Activated T-cell treated with anti-CD3 and anti-CD28 coated beads for 24 hours (primary cell): ENCODE measurements at places on chromosomes 7 and 10.

DNA sequence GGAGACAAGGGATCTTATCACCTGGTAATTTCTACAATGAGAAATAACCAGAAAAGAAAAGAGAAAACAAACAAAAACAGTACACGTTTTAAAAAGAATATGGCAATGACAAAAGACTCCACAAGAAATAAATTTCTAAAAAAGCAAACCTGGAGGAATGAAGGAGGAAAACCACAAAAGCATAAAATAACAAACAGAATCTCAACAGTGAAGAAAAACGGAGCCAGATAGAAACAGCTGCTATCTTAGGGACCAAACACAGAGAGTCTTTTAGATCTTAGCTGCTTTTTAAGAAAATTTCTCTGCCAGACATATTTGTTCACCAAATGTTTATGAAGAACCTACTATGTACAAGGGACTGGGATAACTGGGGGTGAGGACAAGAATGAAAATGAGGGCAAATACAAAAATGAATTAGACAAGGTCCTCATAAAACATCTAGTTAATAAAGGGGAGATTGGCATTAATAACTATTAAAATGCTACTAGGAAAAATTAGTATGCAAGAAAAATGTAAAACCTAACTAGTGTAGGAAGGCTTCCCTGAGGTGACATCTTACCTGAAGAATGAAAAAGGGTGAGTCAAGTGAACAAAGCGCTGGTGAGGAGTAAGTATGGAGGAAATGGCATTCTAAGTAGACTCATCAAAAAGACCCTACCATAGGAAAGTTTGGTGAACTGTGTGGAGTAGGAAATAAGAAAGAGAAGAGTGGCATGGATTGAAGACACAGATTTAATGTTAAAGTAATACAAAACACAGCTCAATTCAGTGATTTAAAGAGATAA lies 34.3 kb downstream of the WASL start:
- DNase-seq: no peak

DNA sequence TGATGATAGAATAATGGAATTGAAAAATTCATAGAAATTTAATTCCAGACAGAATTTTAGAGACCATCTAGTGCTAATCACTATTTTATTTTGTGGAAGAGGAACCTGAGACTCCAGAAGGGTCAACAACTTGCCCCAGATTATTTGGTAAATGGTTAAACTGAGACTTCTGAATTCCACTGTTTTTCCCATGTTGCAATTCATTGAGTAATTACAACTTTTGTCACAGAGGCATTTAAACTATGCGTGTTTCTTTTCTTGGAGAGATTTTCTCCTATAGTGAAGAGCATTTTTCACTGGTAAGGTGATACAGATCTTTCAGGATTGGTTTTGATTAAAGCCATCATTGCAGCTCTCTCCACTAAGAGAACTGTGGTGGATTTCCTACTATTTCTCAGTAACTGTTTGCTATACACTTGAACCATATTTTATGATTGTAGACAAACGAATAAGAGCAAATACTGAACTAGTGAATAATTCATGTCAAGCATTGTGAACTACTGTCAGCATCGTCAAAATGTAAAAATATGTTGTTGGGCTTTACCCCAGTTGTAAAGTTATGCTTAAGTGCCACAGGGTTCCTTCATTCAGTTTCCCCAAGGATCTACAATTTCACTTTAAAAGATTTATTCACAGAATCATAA lies 26.5 kb downstream of the LRGUK start:
- DNase-seq: no peak

DNA sequence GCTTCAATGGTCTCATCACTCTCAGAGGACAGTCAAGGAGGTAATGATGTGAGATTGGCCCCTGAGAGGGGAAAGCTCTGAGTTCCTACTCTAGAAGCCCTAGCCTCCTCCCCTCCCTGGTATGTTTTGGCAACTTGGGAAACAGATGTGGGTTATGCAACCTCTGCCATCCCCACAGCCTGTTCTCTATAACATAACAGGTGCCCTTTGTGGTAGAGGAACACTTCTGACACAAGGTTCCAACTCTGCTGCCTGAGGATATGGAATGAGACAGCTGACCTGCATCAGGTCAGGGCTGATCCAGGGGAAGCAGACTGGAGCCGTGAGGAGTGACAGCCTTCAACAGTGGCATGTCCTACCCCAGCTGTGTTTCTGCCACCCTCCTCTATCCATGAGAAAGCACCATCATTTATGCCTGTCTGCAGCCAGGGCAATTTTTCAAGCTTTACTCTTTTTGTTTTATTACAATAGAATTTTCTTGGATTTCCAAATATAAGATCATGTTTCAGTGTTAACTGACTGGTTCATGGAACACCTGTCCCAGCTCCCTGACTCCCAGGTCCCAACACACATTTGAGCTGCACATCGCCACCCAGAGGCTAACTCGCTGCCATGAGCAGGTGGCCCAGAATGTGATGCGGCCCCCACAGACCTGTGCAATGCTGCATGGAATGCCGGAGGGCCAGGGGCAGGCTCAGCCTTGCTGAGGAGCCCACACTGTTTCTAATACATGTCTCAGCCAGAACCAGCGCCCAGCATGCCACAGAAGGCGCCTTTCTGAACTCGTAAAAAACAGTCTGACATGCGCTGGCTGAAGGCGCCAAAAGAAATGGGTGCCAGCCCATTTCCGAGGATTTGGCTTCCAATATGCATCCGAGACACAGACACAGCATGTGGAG lies 124.8 kb upstream of the CHST15 start:
- no peak for DNase-seq

DNA sequence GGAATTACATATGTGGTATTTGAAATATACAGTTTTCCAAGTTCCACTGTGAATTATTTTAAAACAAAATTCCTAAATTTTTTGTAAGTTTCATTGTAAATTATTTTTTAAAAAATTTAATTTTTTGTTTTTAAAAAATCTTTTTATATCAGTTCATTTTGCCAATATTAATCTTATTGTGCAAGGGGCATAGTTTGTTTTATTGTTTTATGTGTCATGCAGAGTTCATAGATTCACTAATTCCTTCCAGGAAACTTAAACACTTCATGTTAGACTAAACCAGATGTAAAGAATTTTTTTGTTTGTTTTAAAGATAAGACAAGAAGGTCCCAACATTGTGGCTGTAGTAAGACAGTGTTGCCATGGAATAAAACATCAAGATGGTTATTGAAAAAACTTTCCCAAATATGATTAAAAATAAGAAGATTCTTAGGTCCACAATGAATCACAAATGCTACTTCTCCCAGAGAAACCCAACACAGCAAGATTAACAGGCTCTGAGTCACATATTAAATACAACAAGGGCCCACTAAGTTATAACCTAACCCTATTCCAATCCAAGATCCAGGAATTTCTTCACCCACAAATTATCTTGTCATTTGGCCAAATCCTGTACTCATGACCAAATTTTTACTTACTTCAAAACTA lies 464.7 kb upstream of the IGFBP3 start:
- DNase-seq: no peak

GRCh38 chr7:70781922-70782311 lies 350.0 kb upstream of the GALNT17 start:
- no peak for DNase-seq

DNA sequence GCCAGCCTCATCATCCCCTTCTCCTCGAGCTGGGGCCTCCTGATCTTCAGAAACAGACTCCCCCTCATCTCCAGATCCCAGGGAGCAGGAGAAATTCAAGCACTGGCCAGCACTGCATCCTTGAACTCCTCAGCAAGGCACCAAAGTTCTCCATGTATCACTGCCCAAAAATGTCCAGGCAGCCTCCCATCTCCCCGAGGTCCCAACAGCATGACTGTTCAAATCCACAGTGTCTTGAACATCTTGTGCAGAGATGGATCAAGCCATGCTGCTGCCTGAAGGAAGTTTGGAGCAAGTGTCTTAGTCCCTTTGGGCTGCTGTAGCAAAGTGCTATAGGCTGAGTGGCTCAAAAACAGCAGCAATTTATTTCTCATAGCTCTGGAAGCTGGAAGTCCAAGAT lies 115.5 kb upstream of the GALNT17 start:
- no peak for DNase-seq

DNA sequence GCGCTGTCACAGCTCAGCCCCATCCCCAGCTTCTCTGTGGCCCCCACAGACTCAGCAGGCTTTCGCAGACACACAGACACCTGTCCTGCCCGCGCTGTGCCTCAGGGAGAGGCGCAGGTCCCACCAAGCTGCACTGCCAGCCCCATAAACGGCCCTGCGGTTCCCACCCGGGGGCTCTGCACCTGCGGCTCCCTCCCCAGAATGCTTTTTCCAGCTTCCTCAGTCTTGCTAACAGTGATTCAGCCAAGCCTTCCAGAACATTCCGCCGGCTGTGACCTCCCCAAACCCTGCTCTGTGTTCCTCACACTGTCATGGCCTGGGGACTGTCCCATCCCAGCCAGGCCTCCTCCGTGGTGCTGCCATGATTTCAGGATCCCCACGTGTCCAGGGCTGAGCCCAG lies 27.8 kb upstream of the TNRC18 start:
- no peak for DNase-seq

- DNase-seq: no peak
Observed at GRCh38 chr10:22321156-22321923, 441 bp downstream of the BMI1 start.

DNA sequence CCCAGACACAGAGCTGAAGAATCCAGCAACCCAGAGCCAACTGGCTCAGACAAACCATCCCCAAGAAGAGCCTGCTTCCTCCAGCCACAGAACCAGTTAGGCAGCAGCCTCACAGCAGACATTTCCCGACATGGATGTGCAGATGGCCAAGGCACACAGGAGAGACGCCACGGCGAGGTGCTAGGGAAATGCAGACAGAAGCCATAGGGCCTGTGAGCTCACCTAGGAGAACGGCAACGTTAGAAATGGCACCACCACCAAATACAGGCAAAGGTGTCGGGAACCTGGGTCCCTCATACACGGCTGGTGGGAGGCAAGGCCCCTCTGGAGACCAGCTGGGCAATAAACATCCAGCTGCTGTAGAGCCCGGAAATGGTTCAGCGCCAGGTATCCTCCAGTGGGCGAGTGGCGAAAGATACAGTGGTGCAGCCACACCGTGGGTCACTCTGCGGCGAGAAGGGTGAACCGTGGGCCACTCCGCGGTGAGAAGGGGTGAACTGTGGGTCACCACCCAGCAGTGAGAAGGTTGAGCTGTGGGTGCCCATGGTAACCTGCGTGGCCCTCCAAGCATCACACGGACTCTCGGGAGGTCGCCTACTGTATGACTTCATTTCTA lies 31.2 kb downstream of the JAKMIP3 start:
- no peak for DNase-seq

GRCh38 chr7:3942816-3943745 lies 642.0 kb downstream of the SDK1 start:
- no peak for DNase-seq

DNA sequence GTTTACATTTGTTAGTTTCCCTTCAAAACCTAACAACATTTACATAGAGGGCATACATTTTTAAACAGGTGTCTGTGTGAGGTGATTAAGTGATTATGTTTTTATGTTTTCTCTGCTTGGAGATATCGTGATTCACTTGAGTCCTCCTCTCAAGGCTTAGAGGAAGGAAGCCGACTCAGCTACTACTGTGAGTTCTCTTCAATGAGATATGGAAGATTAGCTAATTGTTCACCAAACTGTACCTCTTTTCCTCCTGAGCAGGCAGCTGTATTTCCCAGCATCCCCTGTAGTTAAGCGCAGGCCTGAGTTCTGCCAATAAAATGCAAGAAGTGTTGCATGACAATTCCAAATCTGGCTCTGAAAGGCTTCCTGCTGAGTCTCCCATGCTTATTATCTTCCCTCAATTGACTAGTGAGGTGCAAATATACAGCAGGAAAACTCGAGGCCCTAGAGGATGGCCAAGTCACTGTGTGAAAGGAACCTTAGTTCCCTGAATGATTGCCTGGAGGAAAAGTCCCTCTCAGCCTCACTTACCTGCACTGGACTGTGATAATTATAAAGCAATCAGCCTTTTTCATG lies 528.7 kb downstream of the GRM8 start:
- DNase-seq: no peak

DNA sequence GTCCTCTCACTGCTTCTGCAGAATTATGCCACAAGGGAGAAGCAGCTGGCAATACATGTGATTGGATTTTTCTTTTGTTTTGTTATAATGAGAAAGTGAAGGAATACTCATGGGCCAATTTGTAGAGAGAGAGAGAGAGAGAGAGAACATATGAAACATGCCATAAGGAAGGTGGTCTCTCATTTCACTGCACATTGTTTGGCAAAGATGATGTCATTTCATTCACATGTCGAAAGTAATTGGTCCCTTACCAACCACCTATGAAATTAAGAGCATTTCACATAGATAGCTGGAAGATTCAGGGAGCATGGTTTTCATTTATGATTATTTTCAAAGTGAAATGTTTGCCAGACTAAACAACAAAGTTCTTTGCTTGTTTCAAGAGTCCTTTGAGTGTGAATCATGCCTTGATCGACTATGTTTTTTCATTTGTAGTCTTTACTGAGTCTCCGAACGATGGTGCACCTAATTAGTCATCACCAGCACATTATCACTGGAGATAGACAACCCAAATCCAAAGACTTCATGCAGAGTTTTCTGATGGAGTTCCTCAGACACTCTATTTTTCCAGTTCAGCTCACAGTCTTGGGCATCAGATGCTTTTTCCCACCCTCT lies 130.1 kb upstream of the ZEB1 start:
- DNase-seq: no peak

- DNase-seq: no peak
Observed at GRCh38 chr10:78310481-78311080, 276.9 kb downstream of the RPS24 start.

DNA sequence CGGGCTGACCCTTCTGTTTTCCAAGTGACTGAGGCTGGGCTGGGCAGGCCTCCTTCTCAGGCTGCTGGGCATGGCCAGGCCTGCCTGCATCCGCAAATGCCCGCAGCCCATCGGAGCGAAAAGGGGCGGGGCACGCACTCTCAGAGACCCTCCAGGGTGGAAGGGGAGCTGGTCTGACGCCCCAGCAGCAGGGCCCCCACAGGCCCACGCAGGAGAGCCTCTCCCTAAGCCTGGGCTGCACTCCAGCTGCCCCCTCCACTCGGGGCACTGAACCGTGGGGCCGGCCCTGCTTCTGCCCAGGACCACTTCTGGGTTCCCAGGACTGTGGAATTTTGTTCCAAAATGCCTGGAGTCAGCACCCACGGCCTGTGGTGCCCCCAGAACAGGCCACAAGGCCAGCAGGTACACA lies 9.3 kb downstream of the ADAP1 start:
- DNase-seq: no peak

DNA sequence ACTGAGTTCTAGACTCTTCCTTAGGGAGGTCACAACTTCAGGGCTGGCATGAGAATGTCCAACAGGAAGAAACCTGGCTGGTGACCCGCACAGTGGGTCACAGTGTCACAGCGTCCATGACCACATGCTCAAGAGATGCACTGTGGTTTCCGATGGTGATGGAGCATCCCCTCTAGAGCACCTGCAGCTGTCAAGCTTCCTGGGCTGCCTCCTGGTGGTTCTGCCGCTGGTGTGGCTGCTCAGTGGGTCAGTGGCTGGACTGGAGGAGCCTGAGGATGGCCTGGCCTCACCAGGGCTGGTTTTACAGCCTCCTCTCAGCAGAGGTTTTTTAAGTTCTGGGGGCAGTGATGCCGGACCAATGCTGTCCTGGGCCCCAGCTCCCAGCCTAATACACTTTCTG lies 149.3 kb downstream of the SH3PXD2A start:
- no peak for DNase-seq
